ENCODE measurements at places on chromosomes 6 and 20.
A peak's percentile ranks its signal among the peaks of the same experiment; 100 is the strongest.

DNA sequence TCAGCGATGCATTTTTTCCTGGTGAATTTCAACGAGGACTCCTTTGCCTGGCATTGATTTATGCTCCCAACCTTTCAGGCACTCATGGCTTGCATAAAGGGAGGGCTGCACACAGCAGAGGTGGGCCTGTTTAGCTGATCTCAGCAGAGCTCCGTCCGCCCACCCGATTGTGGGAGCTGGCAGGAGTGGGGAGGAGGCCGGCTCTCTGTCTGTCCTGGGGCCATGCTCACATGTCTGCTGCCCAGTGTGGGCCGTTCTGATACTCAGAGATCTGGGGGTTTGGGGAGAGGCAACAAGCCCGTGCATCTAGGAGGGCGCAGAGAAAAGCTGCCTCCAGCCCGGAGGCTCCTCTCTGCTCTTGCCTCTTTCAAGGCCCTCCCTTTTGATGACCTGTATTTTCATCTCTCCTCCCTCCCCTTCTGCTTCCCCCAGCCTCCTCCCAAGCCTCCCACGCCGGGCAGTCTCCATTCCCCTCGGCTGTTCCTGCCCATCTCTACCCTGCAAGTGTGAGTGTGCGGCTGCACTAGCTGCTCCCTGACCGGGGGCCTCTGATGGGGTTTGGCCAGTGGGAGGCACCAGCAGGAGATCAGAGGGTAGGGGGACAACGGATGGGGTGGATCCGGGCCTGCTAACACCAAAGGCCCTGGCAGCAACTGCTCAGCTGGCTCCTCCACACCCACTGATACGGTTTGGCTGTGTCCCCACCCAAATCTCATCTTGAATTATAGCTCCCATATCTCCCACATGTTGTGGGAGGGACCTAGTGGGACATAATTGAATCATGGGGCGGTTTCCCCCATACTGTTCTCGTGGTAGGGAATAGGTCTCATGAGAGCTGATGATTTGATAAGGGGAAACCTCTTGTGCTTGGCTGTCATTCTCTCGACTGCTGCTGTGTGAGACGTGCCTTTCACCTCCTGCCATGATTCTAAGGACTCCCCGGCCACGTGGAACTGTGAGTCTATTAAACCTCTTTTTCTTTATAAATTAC lies 39.6 kb upstream of the MLN start:
- no peak for DNase-seq

- no peak for DNase-seq
Observed at GRCh38 chr20:16243470-16243869, 329.8 kb downstream of the KIF16B start.

- no peak for DNase-seq
Observed at GRCh38 chr6:106724848-106725247, 95.5 kb downstream of the QRSL1 start.

- DNase-seq = no peak
Observed at GRCh38 chr6:123276546-123276980, 280.5 kb downstream of the CLVS2 start.

DNA sequence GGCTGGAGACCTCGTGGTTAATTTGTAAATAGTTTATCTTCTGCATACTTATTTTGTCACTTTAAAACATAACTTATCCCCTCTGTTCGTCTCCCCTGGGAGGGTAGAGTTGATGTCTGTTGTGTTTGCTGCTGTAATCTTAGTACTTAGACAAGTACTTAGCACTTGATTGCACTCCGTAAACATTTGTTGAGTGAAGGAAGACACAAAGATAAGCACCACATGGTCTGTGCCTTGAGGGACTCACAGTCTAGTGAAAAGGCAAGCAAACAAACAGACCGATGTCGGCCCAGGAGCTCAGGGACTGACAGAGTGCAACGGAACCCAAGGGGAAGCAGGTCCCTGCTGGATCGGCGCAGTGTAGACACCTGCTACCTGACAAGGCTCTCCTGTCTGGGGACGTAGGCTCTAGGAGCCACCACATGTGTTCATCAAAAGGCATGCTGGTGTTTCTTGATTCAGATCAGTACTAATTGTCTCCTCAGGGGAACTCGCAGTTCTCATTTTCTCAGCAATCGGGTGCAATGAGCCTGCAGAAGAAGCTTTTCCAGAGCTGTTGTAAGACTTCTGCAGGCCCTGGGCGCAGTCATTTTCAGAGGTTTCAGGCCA lies 31.4 kb downstream of the EDN3 start:
- DNase-seq = no peak

GRCh38 chr6:79544299-79544927 lies 7.2 kb upstream of the LCA5 start:
- DNase-seq = no peak

DNA sequence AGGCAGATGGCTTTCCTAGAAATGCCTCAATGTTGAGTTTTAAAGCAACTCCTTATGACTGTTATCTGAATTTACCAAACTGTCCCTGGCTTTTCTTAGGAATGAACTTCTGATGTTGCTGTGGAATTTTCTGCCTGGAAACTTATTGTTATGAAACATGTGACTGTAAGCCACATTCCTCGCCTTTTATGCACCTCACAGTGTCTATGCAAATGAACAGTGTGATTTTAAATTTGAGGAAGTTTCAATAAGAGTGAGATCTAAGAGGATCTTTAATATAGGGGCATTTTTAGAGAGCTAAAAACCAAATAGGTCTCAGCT lies 2.4 kb upstream of the CCR6 start:
- DNase-seq = no peak

DNA sequence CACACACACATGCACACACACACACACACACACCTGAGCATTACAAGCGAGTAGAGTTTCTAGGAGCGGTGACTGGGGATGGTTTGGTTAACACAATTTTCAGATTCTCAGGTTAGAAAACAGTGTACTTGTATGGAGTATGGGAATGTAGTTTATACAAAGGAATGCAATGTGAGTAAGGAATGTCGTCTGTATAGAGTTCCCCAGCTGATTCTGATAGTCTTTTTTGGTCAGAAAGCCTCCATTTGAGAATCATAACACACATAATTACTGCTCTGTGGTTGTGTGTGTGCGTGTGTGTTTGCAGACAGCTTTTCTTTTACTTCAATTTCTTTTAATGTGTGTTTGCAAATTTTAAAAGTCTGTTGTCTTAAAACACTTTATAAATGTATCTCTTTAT lies 93.2 kb downstream of the MYO6 start:
- no peak for DNase-seq

GRCh38 chr6:3159805-3160781 lies 2.7 kb upstream of the TUBB2A start:
- DNase-seq = peak; percentile 22

DNA sequence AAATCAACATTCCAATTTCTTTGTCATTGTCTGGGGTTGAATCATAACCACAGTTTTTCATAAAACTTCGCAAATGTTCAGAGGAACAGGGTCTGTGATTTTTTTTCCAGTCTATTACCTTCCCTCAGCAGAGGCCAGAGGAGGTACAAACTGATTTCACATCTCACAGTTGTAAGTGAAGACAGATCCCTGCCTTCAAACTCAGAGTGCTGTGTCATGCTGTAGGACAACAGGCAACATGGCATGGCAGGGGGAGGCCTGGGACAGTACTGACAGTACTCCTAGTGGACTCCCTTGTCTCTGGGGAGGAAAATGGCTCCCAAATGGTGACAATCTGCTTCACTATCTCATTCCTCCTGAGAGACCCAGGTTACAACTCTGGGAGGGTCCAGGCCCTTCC lies 308.6 kb downstream of the CDC5L start:
- DNase-seq = no peak

GRCh38 chr20:62642666-62643520 lies 590 bp downstream of the SLCO4A1 start:
- peak; percentile 60 for DNase-seq

DNA sequence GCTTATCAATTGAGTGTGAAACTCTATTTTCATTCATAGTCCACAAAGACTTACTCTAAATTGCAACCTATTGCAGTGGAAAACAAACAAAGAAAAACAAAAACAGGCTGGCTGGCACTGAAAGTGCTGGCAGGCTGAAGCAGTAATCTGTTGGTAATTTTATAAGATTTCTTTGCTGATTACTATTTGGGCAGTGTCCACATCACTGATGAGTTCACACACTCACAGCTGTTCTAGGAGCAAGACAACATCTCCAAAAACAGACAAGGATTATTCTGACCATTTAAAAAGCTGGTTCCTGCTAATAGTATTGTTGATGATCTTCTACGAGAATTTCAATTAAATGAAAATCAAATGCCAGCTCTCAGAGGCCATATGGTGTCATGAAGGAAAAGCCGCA lies 26.9 kb downstream of the MARCKS start:
- DNase-seq = no peak

DNA sequence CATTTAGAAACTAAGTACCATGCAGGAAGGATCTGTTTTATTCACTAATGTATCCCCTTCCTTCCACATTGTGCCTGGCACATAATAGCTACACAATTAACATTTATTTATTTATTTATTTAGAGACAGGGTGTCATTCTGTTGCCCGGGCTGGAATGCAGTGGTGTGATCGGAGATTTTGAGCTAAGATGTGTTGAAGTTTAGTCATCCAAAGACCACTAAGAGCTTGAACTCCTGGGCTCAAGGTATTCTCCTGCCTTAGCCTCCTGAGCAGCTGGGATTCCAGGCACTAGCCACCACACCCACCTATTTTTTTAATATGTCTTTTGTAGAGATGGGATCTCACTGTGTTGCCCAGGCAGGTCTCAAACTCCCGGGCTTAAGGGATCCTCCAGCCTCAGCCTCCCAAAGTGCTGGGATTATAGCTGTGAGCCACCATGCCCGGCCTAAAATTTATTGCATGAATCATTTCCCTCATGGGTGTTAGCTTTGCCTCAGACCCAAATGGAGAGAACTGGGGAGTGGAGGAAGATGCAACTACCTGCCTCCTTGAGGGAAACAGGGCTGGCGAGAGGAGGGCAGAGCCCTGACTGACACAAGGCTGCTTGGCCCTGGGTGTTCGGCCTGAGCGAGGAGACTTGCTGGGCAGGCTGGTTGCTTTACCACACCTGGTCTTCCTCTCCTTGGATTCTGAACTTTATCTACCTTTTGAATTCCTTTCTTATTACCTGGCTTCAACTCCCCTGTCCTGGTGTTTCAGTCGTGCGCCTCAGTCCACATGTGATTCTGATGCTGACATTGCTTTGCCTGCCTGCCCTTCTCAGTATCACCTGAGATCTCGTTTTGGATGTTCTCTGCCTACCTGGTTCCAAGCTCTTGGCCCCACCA lies 1.7 kb upstream of the DYNLT1 start:
- DNase-seq = no peak

GRCh38 chr6:16762268-16762549 lies 949 bp upstream of the ATXN1 start:
- DNase-seq = no peak

GRCh38 chr6:1091900-1092299 lies 220.0 kb upstream of the FOXQ1 start:
- no peak for DNase-seq

DNA sequence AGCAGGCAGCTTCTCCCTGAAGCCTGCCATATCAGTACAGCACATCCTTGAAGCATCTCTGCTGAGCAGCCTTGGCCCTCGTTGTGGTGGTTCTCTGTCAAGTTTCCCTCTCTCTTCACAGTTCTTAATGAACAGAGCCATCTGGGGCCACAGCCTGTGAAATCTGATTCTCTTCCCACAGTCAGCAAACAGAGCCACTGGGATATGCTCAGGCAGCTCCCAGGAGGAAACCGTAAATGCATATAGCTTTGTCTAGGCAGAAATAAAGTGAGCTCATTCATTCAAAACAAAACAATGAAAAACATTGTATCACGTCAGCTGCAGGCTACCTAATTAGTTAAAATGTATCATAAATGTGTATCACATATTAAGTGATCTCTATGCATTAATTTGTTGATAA lies 80.3 kb downstream of the TBC1D7 start:
- no peak for DNase-seq

GRCh38 chr6:125018136-125018535 lies 55.9 kb downstream of the RNF217 start:
- DNase-seq = no peak

GRCh38 chr6:85008296-85009009 lies 244.1 kb upstream of the TBX18 start:
- no peak for DNase-seq
